Effector memory CD4-positive, alpha-beta T cell (primary cell): ENCODE measurements at places on chromosomes 6 and 20.

DNA sequence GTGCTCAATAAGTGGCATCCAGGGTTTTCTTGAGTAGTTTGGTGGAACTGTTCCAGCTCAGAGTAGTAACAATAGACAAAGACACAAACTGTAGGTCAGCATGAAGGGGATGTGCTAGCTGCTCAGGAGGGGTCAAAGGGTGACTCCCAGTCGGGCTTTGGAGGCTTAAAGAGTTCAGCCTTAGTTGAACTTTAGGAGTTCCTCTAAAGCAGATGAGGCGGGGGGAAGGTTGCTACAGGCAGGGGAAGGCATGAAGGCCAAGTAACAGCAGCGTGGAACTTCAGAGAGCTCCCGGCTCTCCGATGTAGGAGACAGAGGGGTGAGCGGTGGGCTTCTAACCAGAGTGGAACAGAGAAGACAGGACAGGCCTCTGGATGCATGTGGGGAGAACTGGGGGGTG lies 115.5 kb upstream of the CD93 start:
- no peak for DNase-seq

GRCh38 chr6:168906391-168906790 lies 347.3 kb downstream of the THBS2 start:
- DNase-seq = no peak

DNA sequence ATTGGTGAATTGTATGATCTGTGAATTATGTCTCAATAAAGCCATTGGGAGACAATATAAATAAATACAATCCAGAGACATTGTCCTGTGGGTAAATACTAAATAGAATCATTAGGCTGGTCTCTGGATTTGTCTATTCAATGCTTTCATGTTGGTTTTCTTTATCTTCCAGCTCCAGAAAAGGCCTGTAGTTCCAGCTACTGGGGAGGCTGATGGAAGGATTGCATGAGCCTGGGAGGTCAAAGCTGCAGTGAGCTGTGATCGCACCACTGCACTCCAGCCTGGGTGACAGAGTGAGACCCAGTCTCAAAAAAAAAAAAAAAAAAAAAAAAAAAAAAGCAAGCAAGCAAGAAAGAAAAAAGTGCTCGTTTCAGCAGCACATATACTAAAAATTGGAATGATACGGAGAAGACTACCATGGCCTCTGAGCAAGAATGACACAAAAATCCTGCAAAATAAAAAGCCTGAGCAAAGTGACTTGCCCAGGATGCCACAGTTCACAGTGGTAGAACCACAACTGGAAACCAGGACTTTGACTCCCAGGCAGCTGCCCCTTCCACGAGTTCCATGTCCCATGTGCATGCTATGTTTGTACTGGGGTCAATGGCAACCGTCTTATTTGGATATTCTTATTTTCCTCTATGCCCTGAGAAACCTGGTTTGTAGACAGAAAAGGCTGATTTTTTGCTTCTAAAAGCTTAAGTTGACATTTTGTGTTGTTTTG lies 33.6 kb upstream of the GMPR start:
- DNase-seq = no peak

DNA sequence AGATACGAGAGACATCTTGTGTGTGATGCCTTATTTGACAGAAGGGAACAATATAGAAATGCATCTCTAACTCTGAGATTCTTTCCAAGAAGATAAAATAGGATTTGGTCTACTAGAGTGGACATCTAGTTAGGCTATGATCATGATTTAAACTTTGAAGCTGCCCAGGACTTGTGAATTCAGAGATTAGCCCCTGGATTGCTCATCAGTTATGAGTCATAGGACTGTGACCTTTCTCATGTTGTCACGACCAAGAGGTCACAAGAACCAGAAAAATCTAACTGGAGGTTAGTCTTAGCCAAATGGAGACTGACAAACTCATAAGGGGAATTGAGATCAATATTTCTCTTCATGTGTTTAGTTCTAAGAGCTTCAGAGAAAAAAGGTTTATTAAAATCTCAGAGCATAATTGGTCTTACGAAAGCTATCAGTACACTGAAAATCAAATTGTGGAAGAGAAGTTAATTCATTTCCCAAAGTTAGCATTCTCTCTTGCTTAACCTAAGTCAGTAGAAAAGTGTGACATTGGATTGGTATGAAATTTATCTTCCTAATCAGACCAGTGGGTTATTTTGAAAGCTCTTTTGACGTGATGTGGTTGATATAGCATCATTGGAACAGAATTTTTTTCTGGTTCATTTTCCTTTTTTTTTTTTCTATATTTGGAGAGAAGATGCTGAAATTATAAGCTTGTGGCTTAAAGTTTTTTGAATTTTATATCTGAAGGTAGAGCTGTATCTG lies 245.7 kb downstream of the RNF144B start:
- DNase-seq = no peak

GRCh38 chr6:46203391-46204177 lies 32.8 kb upstream of the ENPP5 start:
- DNase-seq = no peak

- DNase-seq = no peak
These were observed 116.8 kb upstream of the SASH1 start for GRCh38 chr6:148225871-148226270.

- DNase-seq = no peak
These were observed 245.3 kb upstream of the HSF2 start for GRCh38 chr6:122154155-122154554.

DNA sequence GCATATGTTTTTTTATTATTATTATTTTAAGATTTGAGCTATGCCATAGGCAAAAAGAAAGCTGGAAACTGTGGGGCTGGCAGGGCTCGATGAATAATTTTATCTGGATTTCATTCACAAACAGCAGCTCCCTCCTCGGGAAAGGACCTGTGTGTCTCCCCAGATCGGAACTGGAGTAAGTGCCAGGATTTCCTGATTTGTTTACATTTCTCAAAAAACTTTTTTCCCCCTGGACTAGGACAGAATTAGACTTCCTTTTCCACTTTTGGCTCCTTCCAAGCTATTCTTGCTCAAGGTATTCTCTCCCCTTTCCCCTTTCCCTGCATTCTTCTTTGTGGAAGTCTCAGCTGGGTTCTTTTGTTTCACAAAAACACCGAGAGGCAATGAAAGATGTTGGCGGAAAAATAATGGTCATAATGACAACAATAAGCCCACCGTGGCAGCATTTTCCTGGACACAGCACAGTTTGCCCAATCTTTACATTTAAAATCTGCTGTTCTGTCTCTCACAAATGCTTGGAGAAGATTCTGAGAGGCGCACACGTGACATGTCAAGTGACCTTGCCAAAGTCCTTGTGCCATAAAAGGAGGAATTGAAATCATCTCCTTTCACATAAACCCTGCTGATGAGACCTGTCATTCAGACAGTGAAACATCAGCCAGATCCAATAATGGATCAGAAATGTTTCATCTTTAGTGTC lies 85.8 kb upstream of the PREP start:
- DNase-seq = no peak

GRCh38 chr6:154962753-154963152 lies 32.4 kb upstream of the TIAM2 start:
- DNase-seq = no peak

DNA sequence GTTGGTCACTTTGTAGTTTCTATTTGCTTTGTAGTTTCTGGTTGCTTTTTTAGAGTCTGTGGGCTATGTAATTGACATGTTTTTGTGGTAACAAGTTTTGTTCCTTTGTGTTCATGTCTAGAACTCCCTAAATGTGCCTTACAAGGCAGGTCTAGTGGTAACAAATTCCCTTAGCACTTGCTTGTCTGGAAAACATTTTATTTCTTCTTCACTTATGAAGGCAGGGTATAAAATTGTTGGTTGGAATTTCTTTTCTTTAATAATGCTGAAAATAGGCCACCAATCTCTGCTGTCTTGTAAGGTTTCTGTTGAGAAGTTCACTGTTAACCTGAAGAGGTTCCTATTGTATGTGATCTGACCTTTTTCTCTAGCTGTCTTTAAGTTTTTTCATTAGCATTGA lies 383.6 kb downstream of the EPHA7 start:
- no peak for DNase-seq

GRCh38 chr20:25659999-25660398 lies 36.2 kb upstream of the NANP start:
- DNase-seq = no peak

GRCh38 chr6:132971676-132972075 lies 157.3 kb downstream of the RPS12 start:
- no peak for DNase-seq

- no peak for DNase-seq
These were observed 670.0 kb downstream of the DHX35 start for GRCh38 chr20:39632176-39632575.

DNA sequence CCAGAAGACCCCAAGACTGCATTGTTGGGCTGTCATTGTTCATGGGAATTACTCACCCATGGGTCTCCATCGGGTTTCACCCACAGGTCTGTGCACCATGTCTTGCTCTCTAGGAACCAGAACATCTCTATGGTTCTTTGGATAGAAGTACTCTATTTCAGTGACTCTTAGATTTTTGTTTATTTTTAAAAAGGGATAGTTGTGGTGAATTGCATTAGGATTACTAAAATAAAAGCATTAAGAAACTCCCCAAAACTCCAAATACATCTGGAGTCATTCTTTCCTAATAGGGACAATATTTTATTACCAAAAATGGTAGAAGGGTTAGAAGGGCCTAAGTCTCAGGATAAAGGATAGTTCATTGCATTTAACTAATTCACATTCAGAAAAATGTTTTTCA lies 166.9 kb upstream of the TNFAIP3 start:
- DNase-seq = no peak

DNA sequence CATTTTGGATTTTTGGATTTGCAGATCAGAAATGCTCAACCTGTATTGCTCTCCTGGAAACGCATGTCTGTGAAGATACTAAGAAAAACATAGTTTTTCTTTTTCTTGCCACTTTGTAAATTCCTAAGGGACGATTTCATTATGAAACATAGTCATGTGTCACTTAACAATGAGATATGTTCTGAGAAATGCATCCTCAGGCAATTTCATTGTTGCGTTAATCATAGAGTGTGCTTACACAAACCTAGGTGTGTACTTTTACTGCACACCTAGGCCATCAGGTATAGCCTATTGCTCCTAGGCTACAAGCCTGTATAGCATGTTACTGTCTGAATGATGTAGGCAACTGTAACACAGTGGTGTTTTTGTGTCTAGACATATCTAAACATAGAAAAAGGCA lies 13.4 kb upstream of the THEMIS start:
- no peak for DNase-seq

GRCh38 chr6:134321246-134321645 lies 3.3 kb upstream of the SGK1 start:
- DNase-seq = no peak

GRCh38 chr6:148999501-148999900 lies 252.7 kb downstream of the UST start:
- DNase-seq = no peak

GRCh38 chr6:121504227-121504626 lies 68.8 kb downstream of the GJA1 start:
- no peak for DNase-seq

- DNase-seq = no peak
These were observed 19.7 kb downstream of the KLHL31 start for GRCh38 chr6:53645859-53646258.

DNA sequence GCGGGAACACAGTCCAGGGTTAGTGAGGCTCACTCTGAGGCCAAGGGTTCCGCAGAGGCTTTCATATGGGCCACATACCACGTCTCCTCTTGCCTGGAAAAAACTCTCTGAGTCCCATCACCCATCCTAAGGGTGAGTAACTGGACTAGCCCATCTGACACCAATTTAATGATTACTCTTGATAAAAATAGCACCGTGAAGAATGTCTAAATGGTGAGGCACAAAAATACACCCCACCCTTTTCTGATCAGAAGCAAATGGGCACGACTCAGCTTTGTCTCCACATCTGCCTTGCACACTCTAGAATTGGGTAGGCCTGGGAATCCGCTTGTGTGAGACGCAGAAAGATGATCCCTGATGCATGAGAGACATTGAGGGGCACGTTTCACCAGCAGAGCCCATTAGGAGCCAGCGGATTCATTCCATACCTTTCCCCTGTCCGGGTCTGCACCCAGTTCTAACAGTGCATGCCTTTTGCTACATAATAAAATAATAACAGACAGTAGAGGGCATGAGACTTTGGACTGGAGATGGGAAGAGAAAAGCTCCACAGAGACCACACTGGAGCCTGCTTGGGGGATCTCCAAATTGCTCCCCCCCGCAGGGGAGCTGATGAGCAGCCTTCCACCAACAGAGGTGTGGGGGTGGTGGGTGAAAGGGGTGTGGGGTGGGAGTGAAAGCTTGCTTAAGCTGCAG lies 110.0 kb upstream of the KCNK16 start:
- DNase-seq = no peak

DNA sequence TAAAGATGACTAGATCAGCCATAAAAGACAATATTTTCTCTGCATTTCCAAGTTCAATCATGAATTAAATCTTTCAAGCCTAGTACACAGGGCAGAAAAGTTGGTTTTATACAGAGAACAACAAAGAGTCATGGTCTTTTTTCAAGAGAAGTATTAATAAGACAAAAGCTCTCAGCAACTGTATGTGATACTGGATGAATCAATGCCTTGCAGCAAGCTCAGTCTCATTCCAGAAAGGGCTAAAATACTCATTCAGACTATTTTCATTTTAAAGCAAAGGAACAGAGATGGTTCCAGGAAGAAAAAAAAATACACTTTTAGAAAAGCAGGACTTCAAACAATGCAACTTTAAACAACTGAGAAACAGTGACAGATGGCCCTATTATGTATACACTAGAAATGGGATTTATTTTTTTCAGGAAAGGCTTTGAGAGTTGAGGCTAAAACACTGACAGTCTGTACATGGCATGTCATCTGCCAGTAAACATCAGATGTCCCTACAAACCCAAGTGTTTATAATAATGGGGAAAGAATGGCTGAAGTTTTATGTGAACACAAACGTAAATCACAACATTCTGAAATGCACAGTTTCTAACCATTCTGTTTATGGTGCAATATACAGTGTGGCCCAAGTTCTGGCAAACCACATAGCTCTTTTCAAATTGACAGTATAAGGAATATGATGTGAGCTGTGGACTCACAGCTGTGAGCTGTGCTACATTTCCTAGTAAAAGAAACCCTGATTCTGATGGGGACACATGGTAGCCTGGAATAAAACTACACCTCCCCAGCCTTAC lies 114.3 kb upstream of the DST start:
- no peak for DNase-seq

DNA sequence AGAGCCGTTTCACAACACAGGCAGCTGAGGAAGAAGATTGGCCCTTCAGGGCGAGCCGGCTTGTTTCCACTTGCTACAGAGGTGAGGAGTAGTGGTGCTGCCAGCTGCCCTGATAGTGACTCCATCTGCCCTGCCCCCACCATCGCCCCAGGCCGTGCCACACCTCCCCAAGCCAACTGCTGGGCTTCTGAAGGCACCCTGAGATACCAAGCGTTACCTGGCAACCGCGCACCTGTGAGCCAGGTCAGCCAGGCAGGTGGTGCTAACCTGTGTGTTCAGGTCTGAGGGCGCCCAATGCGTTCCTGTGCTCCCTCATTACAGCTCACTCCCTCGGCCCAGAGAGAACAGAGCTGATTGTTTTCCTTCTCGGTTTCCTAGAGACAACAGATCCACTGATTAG lies 299.1 kb upstream of the ID4 start:
- no peak for DNase-seq

GRCh38 chr20:46970937-46971630 lies 76.4 kb downstream of the EYA2 start:
- DNase-seq = no peak

- DNase-seq = no peak
These were observed 269.4 kb downstream of the RNF144B start for GRCh38 chr6:18656506-18656905.
